ENCODE measurements at places on chromosomes 4 and X.

DNA sequence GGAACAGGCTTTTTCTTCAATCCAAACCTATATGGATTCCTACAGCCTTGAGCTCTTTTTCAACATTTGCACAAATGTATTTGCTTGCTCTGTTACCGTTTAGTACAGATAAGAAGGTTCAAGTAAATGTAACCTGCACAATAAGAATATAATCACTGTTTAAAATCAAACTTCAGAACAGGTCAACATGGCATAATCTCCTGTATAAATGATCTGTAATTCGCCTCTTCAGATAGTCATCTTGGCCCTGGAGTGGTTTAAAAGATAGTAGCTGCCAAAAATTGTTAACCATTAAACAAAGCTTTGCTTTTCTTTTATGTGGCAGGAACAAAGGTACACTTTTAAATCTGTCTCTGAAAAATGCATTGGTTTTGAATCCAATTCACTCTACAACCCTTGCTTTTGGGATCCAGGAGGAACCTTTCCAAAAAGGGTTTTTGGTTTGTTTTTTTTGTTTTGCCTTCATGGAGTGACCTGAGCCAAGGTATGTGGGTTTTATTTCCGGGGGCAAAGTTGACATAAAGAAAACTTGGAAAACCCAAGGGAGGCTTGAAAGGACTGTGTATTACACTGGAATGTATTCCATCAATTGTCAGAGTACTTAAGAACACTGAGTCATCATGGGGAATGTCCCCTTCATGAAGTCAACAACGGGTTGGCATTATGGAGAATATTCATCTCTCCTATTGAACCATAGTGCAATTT is 210.4 kb upstream of the HCCS start:
- no peak for DNase-seq

- DNase-seq = no peak
Measured at GRCh38 chrX:101208152-101208905, 11.3 kb upstream of the DRP2 start.

DNA sequence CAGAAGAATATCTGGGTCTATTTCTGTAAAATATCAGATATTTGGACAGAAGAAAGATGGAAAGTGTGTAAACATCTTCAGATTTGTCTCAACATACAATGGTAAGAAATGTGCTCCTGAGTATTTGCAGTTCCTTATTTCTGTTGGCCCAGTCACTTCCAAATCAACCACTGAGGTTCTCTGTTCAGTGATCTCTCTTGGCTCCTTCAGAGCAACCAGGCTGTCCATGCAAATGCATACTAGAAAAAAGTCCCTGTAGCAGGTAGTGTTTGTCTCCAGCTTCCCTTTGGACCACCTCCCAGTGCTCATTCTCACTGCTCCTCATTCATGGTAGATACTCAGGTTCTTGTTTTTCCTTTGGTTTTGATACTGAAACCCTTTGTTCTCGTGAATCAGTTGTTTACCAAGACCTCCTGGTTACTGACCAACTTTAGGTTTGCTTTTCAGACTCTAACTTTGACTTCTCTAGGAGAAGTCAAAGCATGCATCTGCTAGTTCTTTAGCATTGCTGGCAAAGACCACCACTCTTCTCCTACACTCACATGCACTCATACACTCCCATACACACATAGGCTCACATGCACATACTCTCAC is 28.8 kb downstream of the ASIC5 start:
- DNase-seq = no peak

- DNase-seq = no peak
Measured at GRCh38 chrX:130419263-130419662, 17.5 kb downstream of the RBMX2 start.

GRCh38 chr4:179110356-179110755 is 1668.1 kb upstream of the AGA start:
- DNase-seq = no peak

GRCh38 chrX:151919610-151920009 is 6.9 kb downstream of the MAGEA4 start:
- DNase-seq = no peak

DNA sequence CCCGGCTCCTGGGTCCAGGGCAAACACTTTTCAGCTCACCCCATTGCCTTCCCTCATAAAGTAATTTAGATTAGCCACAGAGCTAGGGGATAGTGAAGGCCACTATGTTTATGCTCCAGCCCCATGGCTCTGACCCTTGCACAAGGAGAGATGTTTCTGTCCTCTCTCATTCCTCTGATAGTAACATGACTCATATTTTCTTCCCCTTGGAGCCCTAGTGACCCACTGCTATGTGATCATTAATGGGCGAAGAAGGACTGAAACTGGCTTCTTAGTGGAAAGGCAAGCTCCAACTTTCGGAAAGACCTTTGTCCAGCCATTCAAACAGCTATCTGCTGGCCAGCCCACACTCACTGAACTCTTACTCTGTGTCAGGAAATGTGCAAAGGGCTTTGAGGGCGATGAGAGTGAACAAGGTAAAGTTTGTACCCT is 12.3 kb downstream of the CLDN2 start:
- no peak for DNase-seq

All from right renal pelvis (tissue), 4 donors.